ENCODE measurements at places on chromosomes 4 and X.

DNA sequence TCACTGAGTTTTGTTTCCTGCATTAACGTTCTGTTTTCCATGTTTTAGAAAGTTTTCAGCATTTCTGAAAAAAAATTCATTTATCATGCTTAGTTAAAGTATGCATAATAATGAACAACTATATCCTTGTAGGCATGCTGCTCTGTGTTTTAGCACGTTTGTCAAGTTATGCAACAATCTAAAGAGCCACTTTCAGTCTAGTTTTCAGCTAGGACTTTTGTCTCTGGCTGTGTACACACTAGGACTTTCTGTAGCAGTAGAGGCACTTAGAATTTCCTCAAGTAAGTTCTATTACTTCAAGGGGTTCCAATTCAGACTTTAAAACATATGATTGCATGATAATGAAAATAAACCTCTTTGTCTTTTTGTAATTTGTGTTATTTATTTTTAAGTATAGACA lies 12.4 kb downstream of the DCAF8L1 start:
- DNase-seq: no peak

DNA sequence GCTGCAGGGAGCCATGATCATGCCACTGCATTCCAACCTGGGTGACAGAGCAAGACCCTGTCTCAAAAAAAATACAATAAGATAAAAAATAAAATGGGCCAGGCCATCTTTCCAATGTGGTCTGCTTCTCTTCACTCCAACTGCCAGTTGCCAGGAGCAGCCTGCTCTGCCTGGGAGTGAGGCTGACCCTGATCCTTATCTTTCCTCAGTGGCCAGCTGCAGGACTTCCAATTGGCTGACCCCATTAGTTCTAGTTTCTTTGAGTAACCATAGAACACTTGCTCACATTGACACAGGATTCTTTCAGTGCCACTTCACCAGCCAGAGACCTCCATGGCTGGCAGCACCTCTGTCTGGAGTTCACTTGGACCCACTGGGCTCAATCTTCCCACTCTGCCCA lies 258.6 kb downstream of the MID1IP1 start:
- DNase-seq: no peak

DNA sequence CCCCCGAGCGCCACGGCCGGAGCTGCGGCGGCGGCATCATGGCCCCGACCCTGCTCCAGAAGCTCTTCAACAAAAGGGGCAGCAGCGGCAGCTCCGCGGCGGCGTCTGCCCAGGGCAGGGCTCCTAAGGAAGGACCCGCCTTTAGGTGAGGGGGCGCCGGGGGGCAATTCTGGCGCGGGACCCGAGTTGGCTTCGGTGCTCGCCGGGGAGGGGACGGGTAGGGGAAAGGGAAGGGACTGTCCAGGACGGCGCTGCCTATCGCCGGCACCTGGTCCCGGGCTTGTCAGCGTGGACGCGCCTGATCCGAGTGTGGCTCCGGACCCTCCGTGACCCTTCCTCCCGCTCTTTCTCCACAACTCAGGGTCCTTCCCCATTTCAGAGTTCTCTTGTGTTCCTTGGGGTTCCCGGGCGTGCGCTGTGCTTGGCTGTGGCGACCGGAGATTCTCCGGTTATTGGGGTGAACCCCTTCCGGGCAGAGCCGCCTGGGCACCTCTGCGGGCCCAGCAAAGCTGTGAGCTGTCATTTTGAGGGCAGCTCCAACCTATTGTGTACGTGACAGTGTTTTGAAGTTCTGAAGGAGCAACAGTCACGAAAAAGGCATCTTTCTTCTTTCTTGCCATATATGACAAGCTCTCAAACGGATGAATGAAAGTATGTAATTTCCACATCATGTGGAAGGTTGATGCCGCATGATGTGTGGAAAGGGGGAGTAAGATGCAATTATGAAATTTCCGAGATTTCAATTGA lies 522 bp downstream of the FNIP2 start:
- peak; percentile 13 for DNase-seq

DNA sequence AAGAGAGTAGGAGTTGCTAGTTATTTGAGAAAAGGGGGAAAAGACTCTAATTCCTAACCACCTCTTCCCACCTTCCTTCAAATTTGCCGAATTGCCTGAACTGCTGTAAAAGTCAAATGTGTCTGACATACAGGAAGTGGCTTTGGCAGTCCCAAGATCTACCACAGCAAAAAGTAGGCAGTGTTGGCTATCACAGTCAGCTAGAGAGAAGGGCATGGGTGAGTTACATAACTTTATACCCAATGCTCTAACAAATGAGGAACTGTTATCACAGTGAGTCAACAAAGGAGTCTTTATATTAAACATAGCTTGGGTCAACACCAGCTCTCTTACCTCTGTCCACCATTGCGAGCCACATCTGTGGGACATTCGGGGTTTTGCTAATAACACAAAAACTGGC lies 2.4 kb upstream of the MBNL3 start:
- no peak for DNase-seq

DNA sequence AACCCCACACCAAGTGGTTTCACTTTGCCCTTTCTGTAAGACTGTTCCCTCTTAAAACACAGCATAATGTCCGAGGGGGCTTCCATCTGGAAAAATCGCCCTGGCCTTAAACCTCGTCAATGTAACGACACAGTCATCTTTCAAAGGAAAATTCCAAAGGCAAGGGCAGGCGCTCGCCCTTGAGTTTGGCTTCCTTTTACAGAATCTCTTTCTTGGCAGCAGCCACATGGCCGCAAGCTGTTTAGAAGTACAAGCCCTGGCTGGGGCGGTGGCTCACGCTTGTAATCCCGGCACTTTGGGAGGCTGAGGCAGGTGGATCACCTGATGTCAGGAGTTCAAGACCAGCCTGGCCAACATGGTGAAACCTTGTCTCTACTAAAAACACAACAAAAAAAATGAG lies 27.1 kb upstream of the GRPEL1 start:
- DNase-seq: no peak

DNA sequence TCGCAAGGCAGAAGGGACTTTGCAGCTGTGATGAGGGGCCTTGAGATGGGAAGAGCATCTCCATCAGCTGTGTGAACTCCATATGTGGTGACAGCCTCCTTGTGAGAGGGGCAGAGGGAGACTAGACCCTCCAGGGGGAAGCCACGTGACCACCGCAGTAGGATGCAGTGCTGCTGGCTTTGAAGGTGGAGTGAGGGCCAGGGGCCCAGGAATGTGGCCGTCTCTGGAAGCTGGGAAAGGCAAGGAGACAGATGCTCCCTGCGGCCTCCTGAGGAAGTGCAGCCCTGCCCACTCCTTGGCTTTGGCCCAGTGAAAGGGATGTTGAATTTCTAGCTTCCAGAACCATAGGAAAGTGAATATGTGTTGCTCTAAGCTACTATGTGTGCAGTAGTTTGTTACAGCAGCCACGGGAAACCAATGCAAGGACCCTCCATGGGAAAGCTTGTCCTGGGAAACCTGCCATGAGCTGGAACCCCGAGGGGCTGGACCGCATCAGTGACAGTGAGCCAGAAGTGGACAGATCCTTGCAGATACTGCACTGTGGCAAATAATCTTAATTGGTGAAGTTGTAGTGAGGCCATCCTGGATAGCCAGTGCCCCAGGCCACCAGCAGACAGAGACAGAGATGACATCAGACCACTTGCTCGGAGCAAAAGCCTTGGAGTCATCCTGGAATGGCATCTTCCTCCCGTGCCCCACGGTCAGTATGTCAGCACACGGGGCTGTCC lies 35.4 kb upstream of the SORCS2 start:
- no peak for DNase-seq
